ENCODE measurements at places on chromosomes 2 and 18.

- no peak for DNase-seq
Measured at GRCh38 chr2:133158024-133158423, 410.2 kb downstream of the NCKAP5 start.

GRCh38 chr18:31039426-31039825 lies 3.1 kb downstream of the DSC3 start:
- DNase-seq, result no peak

- DNase-seq, result no peak
Measured at GRCh38 chr2:179307616-179308371, 43.2 kb upstream of the SESTD1 start.

GRCh38 chr2:226164512-226164911 lies 635.1 kb downstream of the IRS1 start:
- no peak for DNase-seq

DNA sequence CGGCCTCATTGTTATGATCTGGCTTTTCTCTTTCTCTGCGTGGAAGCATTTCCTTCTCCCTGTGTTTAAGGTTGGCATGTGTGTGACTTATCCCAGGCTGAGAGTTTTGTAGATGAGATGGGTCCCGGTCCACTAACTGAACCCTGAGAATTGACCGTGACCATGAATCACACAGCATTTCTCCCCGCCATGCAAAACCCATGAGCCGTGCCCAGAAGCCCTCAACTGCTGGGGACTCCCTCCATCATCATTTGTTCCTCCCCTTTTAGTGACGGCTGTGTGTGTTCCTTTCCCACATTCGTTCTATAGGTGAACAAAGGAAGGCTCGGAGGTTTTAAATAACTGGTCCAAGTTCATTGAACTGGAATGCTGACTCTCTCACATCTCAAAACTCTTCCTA lies 30.1 kb upstream of the TXNDC2 start:
- no peak for DNase-seq

DNA sequence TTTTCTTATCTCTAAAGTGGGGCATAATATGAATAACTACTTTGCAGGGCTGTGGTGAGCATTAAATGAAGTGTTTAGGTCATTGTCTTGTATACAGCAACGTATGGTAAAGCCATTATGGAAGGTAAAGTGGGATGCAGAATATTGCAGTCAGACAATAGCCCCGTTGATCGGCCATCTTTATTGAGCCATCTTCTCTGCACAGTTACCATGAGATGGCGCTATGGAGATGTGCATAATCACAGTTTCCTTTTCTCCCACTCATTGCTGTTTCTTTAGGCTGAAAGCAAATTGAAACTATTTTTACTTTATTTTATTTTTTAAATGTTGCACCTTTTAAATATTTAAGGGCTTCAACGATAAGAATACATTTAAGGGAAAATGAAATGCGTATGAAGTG lies 108.9 kb downstream of the THSD7B start:
- DNase-seq, result no peak

- DNase-seq, result no peak
Measured at GRCh38 chr18:62198259-62198658, 11.2 kb downstream of the RELCH start.

- no peak for DNase-seq
Measured at GRCh38 chr2:173934895-173935294, 30.3 kb downstream of the SP3 start.

GRCh38 chr2:26018184-26019055 lies 15.5 kb upstream of the RAB10 start:
- DNase-seq, result no peak
